Activated CD4-positive, alpha-beta T cell treated with anti-CD3 and anti-CD28 coated beads for 24 hours (primary cell): ENCODE measurements at places on chromosomes 2 and 18.

- no peak for DNase-seq
Measured at GRCh38 chr2:10009271-10009810, 34.0 kb upstream of the KLF11 start.

DNA sequence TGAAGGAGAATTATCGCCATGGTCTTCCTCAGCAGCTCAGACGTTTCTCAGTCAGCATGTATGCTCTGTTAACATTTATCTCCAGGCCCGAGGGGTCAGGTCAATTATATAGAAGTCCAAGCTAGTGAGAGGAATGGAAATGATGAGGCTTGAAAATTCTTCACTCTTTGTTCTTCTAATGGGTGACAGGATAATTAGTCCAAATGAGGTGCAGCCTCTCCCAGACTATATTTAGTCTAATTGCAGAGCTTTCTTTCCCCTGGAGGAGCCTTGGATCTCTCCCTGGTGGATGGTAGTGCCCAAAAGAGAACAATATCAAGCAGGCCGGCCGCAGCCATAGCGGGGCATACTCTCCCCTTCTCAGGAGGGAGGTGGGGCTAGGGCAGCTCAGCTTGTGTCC, 51.4 kb upstream of the DTNB start:
- DNase-seq = no peak

DNA sequence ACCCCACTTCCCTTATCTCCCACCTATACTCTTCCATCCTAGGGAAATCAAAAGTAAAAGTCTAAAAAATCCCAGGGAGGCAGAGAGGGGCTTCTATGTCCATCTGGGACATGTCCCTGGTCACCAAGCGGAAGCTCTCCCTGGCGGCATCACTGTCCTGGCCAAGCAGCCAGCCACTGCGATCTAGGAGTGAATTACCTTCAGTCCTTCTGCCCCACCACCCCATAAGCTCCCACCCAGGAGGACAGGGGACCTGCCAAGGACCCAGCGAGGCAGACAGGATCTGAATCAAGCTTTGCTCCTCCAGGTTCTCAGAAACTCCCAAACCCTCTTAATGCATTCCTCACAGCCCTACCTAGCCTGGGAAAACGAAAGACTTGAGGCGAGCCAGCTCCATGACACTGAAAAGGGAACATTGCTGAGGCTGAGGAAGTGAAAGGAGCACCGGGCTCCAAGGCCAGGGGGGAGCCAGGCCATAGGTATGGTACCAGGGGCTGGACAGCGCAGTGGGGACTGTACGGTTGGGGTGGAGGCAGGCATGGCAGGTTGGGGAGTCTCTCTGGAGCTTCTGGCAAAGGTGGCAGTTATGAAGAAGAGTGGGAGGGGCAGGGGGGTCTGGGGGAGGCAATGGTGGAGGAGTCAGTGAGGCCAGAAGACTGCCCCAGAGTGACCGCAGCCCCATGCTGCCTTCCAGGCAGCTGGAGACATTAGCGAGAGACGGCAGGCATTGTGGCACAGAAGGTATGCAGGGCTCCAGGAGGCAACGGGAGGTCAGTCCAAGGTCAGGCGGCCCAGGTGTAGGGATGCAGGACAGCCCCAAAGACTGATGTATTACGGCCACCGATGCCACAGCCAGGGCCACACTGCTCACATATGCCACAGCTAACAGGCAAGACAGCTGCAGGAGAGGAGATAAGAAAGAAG, 2.7 kb upstream of the SLC23A3 start:
- DNase-seq = no peak

GRCh38 chr2:85914922-85915321, 26.1 kb upstream of the ST3GAL5 start:
- no peak for DNase-seq

- no peak for DNase-seq
Measured at GRCh38 chr2:41949091-41949882, 98.5 kb upstream of the PKDCC start.

- no peak for DNase-seq
Measured at GRCh38 chr2:221915926-221916325, 343.8 kb upstream of the EPHA4 start.

- DNase-seq = no peak
Measured at GRCh38 chr2:85594715-85595300, 737 bp upstream of the RNF181 start.

- DNase-seq = no peak
Measured at GRCh38 chr2:120814352-120814751, 78.7 kb downstream of the GLI2 start.

DNA sequence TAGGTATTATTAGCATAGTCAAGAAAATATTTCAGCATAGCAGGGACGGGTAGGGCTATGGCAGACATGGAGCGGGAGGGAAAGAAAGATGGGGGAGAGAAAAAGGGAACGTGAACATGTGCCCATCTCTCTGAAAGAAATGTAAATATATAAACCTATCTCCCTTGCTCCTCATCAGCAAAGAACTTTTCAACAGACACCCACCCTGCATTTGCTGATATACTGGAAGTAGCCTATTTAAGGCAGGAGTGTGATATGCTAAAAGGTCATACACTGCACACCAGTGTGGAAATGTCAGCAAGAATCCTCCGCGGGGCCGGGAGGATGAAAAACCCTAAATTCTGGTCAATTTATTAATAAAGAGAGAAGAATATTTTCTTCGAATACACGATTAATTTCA, 1.7 kb downstream of the MBOAT2 start:
- no peak for DNase-seq

DNA sequence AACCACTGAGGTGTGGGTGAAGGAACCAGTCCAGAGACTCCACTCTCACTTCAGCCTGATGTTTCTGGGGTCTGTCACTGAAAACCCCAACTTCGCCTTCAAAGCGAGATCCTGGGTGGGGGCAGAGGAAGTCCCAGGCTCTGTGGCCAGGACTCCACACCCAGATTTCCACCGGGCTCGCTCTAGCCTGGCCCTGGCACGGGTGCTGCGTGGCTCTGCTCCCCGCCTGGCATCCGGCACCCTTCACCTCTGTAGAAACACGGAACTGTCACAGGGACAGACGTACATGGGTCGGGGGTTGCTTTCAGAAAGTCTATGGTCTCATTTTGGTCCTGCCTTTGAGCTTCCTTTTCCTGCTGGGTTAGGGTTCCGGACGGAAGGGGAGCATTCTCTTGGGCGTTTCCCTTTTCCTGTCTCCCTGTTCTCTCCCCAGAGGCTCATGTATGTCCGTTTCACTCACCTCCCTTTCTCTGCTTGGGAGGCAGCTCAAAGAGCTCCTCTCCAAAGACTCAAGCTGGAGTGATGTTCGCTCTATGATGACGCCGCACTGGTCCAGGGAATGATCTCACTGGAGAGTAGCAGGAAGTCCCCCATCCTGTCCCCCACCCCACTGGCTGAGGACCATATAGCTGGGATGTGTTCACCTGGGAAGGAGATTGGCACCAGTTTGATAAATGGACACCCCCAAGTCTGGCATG, 41.5 kb downstream of the ODC1 start:
- no peak for DNase-seq

- no peak for DNase-seq
Measured at GRCh38 chr2:235492850-235493344, 946 bp upstream of the AGAP1 start.

GRCh38 chr18:37380546-37381110, 185.0 kb downstream of the CELF4 start:
- DNase-seq = no peak

DNA sequence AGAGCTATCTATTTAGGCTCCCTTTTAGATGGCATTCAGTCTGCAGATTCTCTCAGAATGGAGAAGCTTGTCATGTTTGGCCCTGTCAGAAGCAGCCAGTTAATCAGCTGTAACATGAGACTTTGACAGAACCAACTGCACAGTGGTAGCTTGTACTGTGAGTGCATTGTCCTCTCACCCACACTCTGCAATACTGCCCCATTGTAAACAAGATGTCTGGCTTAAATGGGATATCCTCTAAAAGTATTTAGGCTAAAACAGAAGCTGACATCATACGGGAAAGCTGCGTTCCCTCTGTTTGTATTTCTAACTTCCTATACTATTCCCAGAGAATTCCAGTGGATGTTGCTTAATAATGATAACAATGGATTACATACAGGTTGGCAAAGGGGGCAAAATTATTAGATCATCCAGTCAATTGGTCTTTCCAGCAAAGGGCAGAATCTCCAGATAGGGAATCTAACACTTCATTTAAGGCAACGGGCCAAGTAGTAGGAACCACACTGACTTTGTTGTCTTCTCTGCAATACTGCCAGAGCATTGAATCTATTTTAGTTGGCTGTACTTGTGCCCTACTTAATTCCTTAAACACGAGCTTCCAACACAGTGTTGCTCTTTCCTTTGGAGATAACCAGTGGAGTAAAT, 15.4 kb upstream of the STAT4 start:
- DNase-seq = no peak

DNA sequence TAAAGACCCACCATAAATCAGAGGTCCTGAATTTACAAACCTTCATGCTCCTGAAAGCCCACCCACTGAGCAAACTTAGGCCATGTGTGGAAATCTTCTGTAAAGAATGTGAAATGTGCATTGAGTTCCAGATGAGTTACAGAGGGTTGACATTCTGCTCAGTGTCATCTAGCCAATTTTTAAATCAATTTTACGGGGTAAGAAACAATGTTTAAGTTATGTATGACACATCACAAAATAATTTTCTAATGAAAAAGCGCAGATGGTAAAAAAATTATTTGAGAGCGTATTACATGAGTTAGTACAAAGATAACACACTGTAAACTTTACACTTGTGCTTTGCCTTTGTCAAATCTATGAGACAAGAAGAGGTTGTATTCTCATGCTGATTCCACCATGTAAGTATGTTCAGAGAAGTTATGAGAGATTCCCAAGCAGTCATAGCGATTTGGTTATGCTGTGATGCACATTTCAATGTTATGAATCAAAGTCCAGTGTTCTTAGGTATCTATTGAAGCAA, 446.3 kb downstream of the ADCYAP1 start:
- DNase-seq = no peak

DNA sequence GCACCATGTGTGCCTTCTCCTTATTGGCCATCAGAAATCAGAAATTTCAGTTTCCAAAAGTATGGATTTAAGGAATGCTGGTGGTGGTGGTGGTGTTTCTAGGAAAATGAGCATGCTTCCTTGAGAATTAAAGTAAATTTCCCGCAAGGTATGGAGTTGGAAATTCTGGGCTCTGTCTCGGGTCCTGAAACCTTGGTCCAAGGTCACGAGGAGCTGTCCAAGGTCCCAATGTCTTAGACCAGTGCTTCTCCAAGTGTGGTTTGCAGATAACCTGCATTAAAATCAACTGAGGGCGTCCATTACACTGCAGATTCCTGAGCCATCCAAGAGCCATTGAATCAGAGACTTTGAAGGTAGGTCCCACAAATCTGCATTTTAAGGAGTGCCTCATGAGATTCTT, 210.9 kb upstream of the PKDCC start:
- DNase-seq = no peak

DNA sequence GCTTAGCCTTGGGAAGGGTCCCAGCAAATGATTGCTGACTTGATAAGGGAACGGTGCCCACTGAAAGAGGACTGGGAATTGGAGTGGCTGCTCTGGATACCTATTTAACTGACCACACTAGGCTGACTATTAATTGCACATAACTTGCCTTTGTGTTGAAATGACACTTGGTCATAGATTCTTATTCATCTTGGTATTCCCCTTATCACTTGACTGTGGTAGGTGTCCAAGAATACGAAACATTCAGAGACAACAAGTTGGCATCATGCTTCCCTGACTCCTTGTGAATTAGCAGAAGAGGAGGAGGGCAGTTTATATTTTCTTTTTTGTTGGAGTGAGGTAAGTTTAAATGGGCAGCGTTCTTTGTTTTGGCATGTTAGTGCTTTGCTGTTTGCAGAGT, 13.4 kb downstream of the FMNL2 start:
- DNase-seq = no peak

DNA sequence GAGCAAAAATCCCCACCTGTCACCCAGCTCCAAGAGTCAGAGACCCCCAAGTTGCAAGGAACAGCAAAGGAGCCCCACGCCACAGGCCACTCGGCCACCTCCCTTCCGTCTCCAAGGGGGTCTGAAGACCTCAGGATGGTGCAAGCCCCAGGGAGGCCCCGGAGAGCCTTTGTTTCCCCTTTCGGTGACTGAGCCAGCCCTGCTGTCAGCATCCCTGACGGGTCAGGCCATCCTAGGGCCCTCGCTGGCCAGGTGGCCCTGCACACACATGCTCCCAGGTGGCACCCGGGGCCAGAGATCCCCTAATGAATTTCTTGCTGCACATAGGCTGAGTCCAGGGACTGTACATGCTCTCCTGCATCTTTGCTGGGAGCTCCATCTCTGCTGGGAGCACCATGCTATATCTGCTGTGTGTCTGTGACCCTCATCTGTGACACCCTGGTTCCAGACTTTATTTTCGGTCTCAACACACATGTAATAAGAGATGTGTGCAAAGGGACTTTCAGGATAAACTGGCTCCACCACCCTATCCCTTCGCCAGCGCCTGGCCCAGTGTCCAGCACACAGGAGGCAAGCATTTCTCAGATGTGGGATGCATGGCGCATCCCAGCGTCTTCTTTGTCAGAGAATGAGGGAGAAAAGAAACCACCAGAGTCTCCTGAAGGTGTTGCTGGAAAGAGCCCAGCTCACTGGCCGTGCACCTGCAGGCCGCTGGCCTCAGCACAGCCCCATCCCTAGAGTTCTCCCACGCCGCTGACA, 27.4 kb downstream of the ADI1 start:
- DNase-seq = no peak

- no peak for DNase-seq
Measured at GRCh38 chr2:17388798-17389197, 129.4 kb downstream of the RAD51AP2 start.

GRCh38 chr2:229371086-229371485, 100.0 kb upstream of the PID1 start:
- no peak for DNase-seq

GRCh38 chr2:169765523-169765922, 31.9 kb downstream of the KLHL23 start:
- no peak for DNase-seq

GRCh38 chr18:58496231-58496630, 132.7 kb downstream of the ALPK2 start:
- no peak for DNase-seq

- DNase-seq = peak; percentile 31
Measured at GRCh38 chr18:3061581-3062312, 48.8 kb upstream of the LPIN2 start.

DNA sequence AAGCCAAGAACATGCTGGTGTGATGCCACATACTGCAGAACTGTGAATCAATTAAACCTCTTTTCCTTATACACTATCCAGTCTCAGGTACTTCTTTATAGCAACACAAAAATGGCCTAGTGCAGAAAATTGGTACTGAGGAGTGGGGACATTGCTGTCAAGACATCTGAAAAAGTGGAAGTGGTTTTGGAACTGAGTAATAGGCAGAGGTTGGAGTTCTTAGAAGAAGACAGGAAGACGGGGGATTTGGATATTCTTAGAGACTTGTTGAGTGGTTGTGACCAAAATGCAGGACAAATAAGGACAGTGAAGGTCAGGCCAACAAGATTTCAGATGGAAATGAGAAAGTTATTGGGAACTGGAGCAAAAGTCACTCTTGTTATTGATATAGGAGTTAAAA, 31.3 kb upstream of the CDH2 start:
- no peak for DNase-seq

- DNase-seq = no peak
Measured at GRCh38 chr2:201558232-201558631, 85.1 kb downstream of the TMEM237 start.

- DNase-seq = no peak
Measured at GRCh38 chr18:38460657-38461056, 895.1 kb upstream of the CELF4 start.
